Epithelial cell of umbilical artery (primary cell): ENCODE measurements at places on chromosomes 2 and 18. TPM values are rescaled to one million over a fixed set of nuclear protein-coding genes. Genes with fewer than 3 reads are reported as not detected.

The LRATD1 gene
- under 0.01 TPM in 1 of 2 replicates, not detected in the other for total RNA-seq

The BUB1 gene
- total RNA-seq = 35.7 and 38.0 TPM in 2 replicates

The OTOS gene
- total RNA-seq = not detected in 2 replicates

The METTL5 gene
- 55.6 and 61.4 TPM in 2 replicates for total RNA-seq

The MBD1 gene
- 55.9 TPM in 2 replicates for total RNA-seq

The OSR1 gene
- under 0.01 TPM in 1 of 2 replicates, not detected in the other for total RNA-seq

The LNPK gene
- 5.8 and 10.5 TPM in 2 replicates for total RNA-seq

The NCK2 gene
- total RNA-seq = 28.4 and 31.8 TPM in 2 replicates

The HOXD12 gene
- total RNA-seq = not detected in 2 replicates

The CHRNG gene
- not detected in 2 replicates for total RNA-seq

The POTEI gene
- under 0.01 TPM in 2 replicates for total RNA-seq

The NEU2 gene
- not detected in 2 replicates for total RNA-seq

The LHCGR gene
- not detected in 2 replicates for total RNA-seq

The EPB41L5 gene
- total RNA-seq = 17.9 and 21.3 TPM in 2 replicates

The SATB2 gene
- total RNA-seq = under 0.01 and 0.32 TPM in 2 replicates

The MPV17 gene
- total RNA-seq = 37.7 and 61.9 TPM in 2 replicates

The ACTR1B gene
- 58.1 and 61.1 TPM in 2 replicates for total RNA-seq

The SOS1 gene
- 7.8 and 10.0 TPM in 2 replicates for total RNA-seq

The GNAL gene
- under 0.01 and 0.15 TPM in 2 replicates for total RNA-seq

The STEAP3 gene
- total RNA-seq = 2.1 and 6.8 TPM in 2 replicates

The NEB gene
- 0.32 and 0.46 TPM in 2 replicates for total RNA-seq

The SERPINB4 gene
- total RNA-seq = under 0.01 and 0.15 TPM in 2 replicates

The C18orf63 gene
- not detected in 2 replicates for total RNA-seq

The RAB27B gene
- 0.32 and 0.46 TPM in 2 replicates for total RNA-seq

The UGT1A10 gene
- total RNA-seq = not detected in 2 replicates

The SCTR gene
- not detected in 2 replicates for total RNA-seq
